ENCODE measurements at places on chromosomes 4 and X.

DNA sequence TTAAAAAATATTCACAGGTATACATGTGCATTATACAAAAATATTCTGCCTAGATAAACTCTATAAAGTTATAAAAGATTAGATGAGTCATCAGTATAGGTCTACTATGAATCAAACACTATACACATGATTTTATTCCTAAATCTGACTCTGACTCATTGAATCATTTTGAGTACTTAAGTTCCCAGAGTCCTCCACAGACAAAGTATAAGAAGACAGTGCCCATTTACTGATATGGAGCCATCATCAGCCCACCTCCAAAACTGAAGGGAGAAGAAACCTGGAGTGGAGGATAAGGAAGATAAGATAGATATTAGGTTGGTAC lies 28.7 kb upstream of the ANTXR2 start:
- no peak for DNase-seq

- DNase-seq, result no peak
Observed at GRCh38 chr4:179441596-179441995, 1999.4 kb upstream of the AGA start.

DNA sequence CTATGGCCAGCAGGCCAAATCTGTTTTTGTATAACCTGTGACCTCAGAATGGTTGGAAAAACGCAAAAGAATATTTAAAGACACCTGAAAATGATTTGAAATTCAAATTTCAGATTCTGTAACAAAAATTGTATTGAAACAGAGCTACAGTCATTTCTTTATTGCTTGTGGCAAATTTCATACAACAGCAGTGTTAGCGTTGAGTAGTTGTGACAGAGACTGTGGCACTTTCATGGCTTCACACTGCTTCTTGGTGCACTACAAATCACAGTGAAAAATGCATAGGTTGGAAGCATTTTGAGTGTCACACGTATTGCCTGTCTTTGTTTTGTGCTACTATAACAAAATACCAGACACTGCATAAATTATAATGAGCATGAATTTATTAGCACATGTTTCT lies 12.2 kb upstream of the PARM1 start:
- no peak for DNase-seq

DNA sequence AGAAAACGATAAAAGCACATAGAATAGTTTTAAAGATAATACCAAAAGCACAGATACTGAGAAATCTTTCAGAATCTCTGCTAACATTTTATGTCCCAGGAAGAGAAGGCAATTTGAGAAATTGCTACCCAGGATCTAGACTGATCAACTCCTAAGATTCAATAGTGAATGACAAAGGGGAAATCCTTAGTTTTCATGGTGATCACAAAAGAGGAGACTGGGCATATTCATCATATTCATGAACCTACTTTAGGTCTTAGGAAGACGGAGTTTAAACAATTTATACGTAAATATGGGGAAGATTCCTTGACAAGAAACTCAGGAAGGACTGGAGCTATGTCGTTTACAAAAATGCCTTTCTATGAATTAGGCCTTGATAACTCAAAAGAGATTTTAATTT lies 87.3 kb downstream of the SHISA3 start:
- DNase-seq, result no peak

DNA sequence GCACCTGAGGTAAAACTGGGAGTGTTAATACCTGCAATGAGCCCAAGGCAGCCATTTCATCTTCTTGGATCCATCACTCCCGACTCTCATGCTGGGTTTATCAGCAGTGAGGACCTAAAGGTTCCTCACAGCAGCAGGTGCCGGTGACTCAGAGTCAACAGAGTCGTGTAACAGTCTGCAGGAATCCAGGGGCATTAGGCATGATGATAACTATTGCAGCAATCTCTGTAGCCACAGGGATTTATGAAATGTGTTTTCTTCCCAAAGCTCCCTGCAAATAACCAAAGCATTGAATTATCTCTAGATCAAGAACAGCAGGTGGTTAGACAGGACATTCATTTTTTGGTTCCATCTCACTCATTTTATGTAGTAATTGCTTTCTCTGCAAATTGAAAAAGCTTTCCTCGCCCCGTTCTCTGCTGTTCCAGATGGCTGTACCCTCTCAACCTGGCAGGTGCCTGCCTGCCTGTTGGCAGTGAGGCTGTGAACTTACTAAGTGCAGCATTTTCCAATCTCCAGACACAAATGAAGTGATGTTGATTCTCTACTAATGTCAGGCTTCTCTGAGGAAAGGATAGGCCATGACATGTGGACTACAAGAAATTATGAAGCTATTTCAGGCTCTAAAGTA lies 48.1 kb upstream of the TSPAN7 start:
- no peak for DNase-seq

DNA sequence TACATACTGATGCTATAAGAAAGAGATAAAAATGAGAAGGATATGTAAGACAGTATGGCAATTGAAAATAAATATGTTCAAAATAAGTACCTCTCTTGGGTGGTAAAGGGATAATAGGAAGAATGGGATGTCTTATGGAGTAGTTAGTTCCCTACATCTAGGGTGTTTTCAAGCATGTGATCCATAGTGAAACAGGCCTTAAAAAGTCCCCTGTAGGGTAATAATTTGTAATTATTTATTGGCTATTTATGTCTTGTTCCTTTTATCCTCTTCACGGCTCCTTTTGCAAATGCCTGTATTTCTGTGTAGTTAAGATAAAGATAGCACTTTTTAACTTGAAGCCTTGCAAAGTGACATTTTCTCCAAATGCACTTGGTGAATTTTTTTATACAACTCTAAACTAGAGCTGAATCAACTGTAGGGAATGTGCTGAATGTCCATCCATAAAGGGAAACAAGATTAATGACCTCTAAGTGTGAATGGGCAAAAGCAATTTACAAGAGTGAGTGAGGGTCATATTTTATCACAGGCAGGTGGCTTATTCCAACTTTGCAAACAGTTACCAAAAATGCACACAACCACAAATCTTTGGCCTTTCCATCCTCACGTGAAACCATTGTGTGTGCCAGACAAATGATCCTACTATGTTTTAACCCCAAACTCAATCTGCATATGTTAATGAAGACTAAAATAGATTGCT lies 299.0 kb downstream of the KCNIP4 start:
- DNase-seq, result no peak

GRCh38 chr4:55030589-55030988 lies 94.8 kb downstream of the KDR start:
- DNase-seq, result no peak

- no peak for DNase-seq
Observed at GRCh38 chr4:62495032-62495431, 1294.9 kb downstream of the ADGRL3 start.

DNA sequence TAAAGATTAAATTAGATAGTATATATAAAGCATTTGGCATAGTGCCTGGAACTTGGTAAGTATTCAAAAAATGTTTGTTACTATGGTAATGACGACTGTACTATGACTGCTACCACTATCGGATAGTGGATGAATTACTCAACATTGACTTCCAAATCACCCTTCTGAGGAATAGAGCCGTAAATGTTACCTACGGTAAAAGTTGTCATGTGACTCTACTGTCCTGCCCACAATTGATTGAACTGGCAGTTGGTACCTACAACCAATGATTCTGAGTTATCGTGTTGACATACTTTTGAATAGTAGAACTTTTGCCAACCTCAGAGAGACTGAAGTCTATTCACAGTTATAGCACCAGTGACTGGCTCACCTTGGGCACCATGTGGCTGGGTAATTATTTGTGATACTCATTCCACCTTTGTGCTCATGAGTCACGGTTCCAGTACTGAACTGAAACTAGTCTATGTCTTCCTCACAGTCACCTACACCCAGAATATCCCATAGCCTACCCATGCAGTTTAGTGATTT lies 185.5 kb upstream of the PITX2 start:
- DNase-seq, result no peak

DNA sequence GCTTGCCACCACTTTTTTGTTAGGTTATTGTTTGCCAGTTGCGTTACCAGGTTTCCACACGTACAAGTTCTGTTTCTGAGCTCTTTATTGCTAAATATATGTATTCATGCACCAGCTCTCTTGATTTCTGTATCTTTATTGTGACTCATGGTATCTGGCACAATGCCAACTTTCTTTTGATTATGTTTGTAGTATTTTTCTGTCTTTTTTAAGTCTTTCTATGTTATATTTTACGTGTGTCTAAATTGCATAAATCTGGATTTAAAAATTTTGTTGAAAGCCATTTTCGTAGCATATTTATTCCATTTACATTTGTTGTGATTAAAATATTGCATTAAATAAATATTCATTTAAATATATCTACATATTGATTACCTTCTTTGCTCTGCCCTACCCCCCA lies 73.8 kb downstream of the KDM6A start:
- no peak for DNase-seq

- no peak for DNase-seq
Observed at GRCh38 chr4:124183926-124184325, 528.6 kb downstream of the ANKRD50 start.

GRCh38 chrX:17456526-17456925 lies 81.5 kb downstream of the NHS start:
- no peak for DNase-seq

DNA sequence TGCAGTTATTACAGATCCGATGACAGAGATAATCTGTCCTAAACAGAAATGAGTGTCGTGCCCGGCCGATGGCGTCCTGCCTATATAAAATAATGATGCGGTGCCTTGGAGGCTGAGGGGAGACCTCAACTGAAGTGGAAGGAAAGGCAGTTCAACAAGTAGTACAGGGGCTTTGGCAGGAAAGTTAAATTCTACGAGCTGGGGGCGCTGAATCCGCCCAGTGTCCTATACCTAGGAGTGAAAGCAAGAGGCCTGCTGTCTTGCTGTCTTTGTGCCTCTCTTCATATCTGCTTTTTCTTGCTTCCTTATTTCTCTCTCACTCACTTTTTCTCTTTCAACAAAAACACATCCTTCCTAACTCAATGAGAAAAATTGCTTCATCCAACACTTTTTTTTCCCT lies 82.2 kb upstream of the PRPS2 start:
- no peak for DNase-seq

- no peak for DNase-seq
Observed at GRCh38 chrX:10367406-10367805, 210.6 kb downstream of the CLCN4 start.

GRCh38 chr4:3285558-3286334 lies 7.1 kb upstream of the RGS12 start:
- no peak for DNase-seq

GRCh38 chr4:102503831-102504786 lies 3.0 kb downstream of the NFKB1 start:
- no peak for DNase-seq

DNA sequence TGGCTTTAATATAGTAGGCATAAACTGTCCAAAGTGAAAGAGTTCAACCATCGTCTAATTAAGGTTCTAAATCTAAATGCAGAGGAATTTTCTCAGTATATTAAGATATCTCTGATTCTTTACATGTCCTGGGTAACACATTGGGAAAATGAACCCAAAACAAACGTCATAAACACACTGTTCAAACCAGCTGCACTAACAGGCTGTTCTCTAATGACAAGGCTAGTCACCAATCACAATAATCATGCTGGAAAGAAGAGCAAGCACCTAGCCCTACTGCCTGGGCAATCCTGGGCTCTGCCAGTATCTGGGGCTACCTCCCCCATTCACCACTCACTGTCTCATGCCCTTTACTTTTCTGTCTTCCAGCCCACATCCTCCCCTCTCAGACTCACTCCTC lies 107.9 kb downstream of the EFHC2 start:
- DNase-seq, result no peak

DNA sequence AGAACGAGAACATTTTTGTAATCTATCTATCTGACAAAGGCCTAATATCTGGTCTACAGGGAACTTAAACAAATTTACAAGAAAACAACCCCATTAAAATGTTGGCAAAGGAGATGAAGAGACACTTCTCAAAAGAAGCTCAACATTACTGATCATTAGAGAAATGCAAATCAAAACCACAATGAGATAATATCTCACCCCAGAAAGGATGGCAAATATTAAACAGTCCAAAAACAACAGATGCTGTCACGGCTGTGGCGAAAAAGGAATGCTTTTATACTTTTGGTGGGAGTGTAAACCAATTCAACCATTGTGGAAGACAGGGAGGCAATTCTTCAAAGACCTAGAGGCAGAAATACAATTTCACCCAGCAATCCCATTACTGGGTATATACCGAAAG lies 2284.8 kb downstream of the ARAP2 start:
- no peak for DNase-seq

DNA sequence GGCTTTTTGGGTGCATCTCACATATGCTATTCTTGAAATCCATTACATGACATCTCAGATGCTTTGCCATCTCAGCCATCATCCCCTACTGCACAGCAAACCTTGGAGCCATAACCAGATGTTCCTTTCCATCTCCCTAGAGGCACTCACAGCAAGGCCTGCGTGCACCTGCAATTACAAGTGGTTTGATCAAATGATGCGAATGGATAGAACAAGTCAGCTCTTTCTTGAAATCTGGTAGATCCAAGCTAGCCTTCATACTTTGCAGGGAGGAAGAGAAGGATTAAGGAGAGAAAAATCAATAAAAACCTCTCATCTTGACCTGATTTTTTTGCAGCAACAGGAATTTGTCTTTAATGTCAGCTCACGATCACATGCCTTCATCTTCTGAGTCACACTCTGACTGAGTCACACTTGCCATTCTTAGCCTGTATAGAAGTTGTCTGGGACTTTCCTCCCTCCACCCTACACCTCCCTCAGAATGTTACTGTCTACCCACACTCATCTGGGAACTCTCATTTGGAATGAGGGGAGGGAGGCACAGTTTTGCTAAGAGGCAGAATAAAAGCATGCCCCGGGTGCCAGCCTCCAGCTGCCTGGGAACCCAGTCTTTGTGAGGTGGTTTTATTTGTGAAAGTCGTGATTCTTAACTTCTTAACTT lies 11.9 kb upstream of the TRIML1 start:
- DNase-seq, result no peak

- no peak for DNase-seq
Observed at GRCh38 chr4:98838977-98839618, 89.8 kb downstream of the EIF4E start.

- no peak for DNase-seq
Observed at GRCh38 chr4:107996949-107997788, 7.5 kb downstream of the HADH start.

GRCh38 chr4:47510506-47511143 lies 25.6 kb downstream of the ATP10D start:
- no peak for DNase-seq

- no peak for DNase-seq
Observed at GRCh38 chr4:53605783-53606182, 14.5 kb upstream of the LNX1 start.
